Activated T-helper 2 cell treated with anti-CD3 and anti-CD28 coated beads, Interferon-gamma antibody, Interleukin-2, Interleukin-4, amounts not matched to agents 10 μg/mL and 5 μg/mL and 100 μg/mL, durations not matched to agents 14 hours and 24 hours and 36 hours (primary cell): ENCODE measurements at places on chromosomes 16 and 17.

DNA sequence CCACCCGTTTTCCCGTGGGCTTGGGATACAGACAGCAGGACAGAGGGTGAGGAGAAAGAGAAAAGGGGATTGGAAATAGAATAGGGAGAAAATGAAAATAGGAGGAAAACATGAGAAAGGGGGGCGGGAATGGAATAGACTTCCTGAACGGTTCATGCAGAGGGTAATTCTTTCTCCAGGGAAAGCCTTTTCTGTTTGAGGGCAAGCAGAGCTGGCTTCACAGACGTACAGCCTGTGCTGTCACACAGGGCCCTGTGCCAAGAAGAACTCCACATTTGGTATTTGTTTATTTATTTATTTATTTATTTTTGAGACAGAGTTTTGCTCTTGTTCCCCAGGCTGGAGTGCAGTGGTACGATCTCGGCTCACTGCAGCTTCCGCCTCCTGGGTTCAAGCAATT lies 12.0 kb downstream of the MILR1 start:
- H3K4me1 ChIP-seq = peaks cover 11% of the 10 kb centered on the region
- no peaks in the 10 kb centered on the region for H3K27me3 ChIP-seq
- no peak overlapping the region for H3K4me3 ChIP-seq

DNA sequence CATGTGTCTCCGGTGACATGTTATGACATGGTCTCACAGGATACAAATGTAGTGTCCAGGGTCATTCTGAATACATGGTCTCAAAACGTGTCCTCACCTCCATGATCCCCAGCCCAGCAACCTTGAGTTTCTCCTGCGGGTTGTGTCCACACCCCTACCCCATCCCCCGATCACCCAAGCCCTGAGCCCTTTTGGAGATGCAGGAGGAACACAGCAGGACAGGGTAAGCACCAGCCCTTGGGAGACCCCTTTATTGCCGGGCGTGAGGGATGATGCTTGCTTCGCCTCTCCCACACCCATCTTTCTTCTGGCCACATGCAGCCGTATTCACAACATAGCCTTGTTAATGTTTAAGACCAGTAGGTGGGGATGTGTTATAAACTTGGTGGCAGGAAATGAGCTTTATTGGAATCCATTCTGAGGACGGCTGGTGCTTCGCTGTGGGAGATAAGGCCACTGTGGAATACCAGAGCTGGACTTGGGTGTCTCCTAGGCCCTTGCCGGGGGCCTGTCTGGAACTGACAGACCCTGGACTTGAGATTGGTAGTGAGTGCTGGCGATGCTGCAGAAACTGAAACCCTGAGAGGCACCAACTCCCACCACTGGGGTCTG lies 5.5 kb downstream of the TMEM132E start:
- DNase-seq = no peak
- no peaks in the 10 kb centered on the region for H3K4me1 ChIP-seq
- no peaks in the 10 kb centered on the region for H3K36me3 ChIP-seq
- no peak overlapping the region for H3K4me3 ChIP-seq
- H3K27me3 ChIP-seq = peaks cover 70% of the 10 kb centered on the region
- no peak overlapping the region for H3K27ac ChIP-seq

DNA sequence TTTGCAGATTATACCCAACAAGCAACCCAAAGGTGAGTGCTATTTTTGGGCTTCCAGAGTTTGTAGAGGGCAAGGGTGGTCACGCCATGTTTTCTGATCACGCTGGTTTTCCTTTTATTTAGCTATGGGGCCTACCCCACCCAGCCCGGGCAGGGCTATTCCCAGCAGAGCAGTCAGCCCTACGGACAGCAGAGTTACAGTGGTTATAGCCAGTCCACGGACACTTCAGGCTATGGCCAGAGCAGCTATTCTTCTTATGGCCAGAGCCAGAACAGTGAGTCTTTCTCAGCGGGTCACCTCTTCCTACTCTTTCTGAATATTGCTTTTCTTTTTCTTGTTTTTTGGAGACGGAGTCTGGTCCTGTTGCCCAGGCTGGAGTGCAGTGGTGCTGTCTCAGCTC lies 2.5 kb downstream of the FUS start:
- H3K27me3 ChIP-seq = no peaks in the 10 kb centered on the region
- H3K4me1 ChIP-seq = peaks cover 54% of the 10 kb centered on the region
- H3K36me3 ChIP-seq = peaks cover 67% of the 10 kb centered on the region
- no peak for DNase-seq
- peak overlapping the region; percentile 19 for H3K27ac ChIP-seq

- H3K27ac ChIP-seq = no peak overlapping the region
- no peak for DNase-seq
- no peaks in the 10 kb centered on the region for H3K4me1 ChIP-seq
- H3K36me3 ChIP-seq = peaks cover 15% of the 10 kb centered on the region
- no peaks in the 10 kb centered on the region for H3K27me3 ChIP-seq
These were observed 22.9 kb downstream of the MARVELD3 start for GRCh38 chr16:71648921-71649320.

DNA sequence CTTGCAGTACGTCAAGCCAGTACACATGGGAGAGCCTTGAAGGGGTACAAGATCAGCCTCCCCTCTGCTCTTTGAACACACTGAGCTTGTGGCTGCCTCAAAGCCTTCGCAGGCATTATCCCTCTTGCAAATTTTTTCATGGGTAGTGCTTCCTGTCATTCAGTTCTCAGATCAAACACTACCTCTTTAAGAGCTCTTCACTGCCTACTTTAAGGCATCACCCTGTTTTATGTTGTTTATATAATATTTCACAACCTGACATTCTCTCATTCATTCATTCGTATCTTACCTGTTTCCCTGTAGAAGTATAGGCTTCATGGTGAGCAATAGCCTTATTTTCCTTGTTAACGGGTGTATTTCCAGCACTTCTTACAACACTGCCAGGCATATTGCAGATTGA lies 269.1 kb downstream of the CDH13 start:
- no peak overlapping the region for H3K27ac ChIP-seq
- no peak for DNase-seq
- no peak overlapping the region for H3K4me3 ChIP-seq
- no peaks in the 10 kb centered on the region for H3K27me3 ChIP-seq
- H3K36me3 ChIP-seq = no peaks in the 10 kb centered on the region
- no peaks in the 10 kb centered on the region for H3K4me1 ChIP-seq

DNA sequence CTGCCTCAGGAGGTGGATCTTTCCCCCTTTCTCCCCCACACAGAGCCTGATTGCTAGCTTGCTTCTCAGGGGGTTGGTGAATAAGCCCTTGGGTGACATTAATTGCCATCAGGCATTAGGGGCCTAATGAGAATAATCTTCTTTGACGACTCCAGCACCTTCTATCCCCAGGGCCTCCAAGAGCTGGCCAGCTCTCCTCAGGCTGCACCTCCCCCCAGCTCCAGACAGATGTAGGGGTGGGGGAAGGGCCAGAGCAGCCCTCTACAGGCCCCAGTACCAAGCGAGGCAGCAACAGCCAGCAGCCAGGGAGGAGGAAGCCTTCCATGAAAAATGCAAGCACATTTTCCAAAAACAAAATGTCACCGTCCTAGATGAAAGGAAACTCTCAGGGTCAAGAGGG lies 1.4 kb upstream of the TMEM132E start:
- H3K4me1 ChIP-seq = peaks cover 5% of the 10 kb centered on the region
- no peak for DNase-seq
- H3K36me3 ChIP-seq = no peaks in the 10 kb centered on the region
- H3K27ac ChIP-seq = no peak overlapping the region

GRCh38 chr17:47703191-47703591 lies 9.2 kb downstream of the TBKBP1 start:
- H3K4me1 ChIP-seq = peaks cover 64% of the 10 kb centered on the region
- H3K36me3 ChIP-seq = peaks cover 15% of the 10 kb centered on the region
- H3K27me3 ChIP-seq = no peaks in the 10 kb centered on the region
- H3K27ac ChIP-seq = peak overlapping the region; percentile 89
- H3K4me3 ChIP-seq = peak overlapping the region; percentile 50

DNA sequence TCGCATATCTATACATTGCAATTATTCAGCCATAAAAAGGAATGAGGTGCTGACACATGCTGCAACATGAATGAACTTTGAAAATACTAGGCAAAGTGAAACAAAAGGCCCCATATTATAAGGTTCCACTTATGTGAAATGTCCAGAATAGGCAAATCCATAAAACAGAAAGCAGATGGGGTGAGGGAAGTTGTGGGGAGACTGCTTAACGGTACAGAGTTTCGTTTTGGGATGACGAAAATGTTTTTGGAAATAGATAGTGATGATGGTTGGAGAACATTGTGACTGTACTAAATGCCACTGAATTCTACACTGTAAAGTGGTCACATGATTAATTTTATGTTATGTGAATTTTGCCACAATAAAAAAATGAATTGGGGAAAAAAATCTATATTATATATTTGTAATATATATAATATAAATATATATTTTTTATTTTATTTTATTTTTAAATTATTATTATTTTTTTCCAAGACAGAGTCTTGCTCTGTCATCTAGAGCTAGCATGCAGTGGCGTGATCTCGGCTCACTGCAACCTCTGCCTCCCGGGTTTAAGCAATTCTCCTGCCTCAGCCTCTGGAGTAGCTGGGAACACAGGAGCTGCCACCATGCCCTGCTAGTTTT lies 4.2 kb upstream of the GNA13 start:
- peaks cover 2% of the 10 kb centered on the region for H3K27me3 ChIP-seq
- no peak for DNase-seq
- no peak overlapping the region for H3K4me3 ChIP-seq
- peaks cover 3% of the 10 kb centered on the region for H3K36me3 ChIP-seq
- H3K4me1 ChIP-seq = peaks cover 15% of the 10 kb centered on the region
- H3K27ac ChIP-seq = no peak overlapping the region

DNA sequence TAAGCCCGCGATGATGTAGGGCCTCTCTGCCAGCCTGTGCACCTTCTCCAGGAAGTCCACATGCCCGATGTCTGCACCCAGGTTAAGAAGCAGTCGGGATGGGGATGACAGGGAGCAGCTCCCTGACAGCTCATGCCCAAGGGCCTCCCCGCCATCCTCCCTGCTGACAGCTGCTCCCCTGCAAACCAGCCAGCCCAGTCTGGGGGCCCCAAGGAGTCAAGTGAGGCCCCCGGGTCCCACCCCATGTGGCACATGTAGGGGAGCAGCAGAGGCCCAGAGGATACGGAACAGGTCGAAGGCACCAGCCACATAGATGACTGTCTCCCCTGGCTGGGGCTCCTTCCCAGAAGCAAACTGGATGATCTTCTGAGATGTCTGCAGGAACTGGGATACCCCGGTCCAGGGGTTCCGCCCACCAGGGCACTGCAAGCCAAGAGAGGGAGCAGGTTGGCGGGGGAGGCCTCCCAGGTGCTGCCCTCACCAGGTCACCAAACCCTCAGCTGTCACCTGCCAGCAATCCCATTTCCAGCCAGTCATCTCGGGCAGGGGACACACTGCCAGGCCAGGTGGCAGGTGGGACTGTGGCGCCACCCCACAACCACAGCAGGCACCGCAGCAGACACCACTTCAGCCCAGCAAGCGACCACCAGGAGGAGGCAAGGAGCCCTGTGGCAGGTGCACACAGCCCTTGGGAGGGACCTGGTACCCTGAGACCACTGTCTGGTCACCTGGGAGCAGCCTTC lies 4.6 kb downstream of the PCYT2 start:
- peaks cover 3% of the 10 kb centered on the region for H3K4me1 ChIP-seq
- no peak overlapping the region for H3K27ac ChIP-seq
- H3K36me3 ChIP-seq = peaks cover 20% of the 10 kb centered on the region

- H3K4me3 ChIP-seq = no peak overlapping the region
- no peak overlapping the region for H3K27ac ChIP-seq
- peaks cover 6% of the 10 kb centered on the region for H3K27me3 ChIP-seq
- H3K4me1 ChIP-seq = peaks cover 5% of the 10 kb centered on the region
- H3K36me3 ChIP-seq = no peaks in the 10 kb centered on the region
These were observed 57.9 kb upstream of the CACNG4 start for GRCh38 chr17:66906321-66907278.
